ENCODE measurements at places on chromosomes 16 and 17.

- DNase-seq = no peak
These were observed 454 bp downstream of the CCDC40 start for GRCh38 chr17:80036715-80037477.

- no peak for DNase-seq
These were observed 1.1 kb downstream of the CREBBP start for GRCh38 chr16:3879258-3879886.

DNA sequence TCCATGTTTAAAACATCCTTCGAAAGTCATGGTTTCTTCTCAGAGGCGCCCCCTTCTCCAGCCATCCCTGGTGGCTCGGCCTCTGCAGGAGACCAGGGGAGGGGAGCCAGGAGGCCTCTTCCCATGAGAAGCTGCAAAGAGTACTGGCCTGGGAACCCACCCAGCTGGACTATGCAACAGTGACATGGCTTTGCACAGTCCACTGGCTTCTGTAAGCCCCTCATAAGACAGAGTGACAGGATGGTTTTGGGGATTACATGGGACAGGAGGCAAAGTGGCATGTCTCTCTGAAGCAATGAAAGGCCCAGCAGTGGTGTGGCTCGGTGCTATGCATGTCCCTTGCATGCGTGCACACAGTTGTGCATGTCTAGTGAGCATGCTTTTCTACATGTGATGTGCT lies 99.5 kb downstream of the C16orf78 start:
- DNase-seq = no peak

DNA sequence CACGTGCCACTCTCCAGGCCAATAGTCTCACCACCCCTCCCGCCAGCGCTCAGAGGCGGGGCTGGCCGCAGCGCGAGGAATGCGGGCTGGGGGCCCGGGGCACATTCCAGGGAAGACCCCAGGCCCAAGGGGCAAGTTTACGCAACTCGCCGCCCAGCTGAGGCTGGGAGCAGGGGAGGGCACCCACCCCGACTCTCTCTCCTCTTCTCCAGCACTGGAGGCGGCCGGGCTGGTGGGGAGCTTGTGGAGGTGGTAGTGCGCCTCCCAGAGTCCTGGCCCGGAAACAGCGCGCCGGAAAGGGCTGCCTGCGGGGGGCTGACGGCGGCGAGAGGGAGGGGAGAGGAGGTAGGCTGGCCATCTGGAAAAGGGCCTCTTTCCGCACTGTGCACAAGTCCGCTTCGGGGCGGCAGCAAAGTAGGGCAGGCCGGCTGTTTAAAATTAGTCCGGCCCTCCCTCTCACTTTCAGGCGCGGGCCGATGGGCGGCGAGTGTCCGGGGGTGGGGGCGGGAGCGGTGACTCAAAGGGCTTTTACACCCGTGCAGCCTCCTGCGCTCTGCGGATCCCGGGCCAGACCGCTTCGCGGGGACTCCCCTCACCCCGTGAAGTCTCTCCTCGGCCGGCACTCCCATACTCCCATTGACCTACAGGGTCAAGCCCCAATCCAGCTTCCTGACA lies 1.1 kb downstream of the FHOD1 start:
- DNase-seq = peak; percentile 59

DNA sequence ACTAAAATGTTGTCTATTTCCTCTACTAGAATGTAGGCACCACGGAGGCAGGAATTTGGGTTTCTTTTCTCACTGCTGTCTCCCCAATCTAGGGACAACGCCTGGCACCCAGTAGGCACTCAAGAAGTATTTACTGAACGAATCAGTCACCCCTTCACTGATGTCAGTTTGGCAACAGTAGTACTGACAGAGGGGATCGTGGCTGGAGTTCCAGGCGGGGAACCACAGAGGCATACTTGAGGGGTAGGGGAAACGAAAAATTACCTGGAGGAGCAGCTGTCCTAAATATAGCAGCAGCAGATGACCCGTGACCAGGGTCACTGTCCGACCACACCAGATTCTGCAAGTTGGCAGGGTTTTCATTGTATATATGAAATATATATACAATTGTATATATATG lies 33.3 kb downstream of the TRIM25 start:
- no peak for DNase-seq

DNA sequence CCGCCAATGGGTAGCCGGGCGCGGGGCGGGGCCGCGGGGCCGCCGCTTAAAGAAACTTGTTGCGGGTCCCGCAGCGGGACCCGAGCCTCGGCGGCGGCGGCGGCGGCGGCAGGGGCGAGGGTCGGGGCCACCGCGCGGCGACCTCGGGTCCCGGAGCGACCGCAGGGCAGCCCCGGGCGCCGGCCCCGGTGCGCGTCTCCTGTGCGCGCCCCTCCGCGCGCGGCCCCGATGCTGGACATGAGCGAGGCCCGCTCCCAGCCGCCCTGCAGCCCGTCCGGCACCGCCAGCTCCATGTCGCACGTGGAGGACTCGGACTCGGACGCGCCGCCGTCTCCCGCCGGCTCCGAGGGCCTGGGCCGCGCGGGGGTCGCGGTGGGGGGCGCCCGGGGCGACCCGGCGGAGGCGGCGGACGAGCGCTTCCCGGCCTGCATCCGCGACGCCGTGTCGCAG lies at the start of gene SOX8:
SOX8 (plus strand) TSS at position 76 of the 450 bp plus-strand sequence; CDS start at position 229, 153 bp downstream.
- no peak for DNase-seq

- no peak for DNase-seq
These were observed 72.6 kb downstream of the LMF1 start for GRCh38 chr16:898216-898615.

DNA sequence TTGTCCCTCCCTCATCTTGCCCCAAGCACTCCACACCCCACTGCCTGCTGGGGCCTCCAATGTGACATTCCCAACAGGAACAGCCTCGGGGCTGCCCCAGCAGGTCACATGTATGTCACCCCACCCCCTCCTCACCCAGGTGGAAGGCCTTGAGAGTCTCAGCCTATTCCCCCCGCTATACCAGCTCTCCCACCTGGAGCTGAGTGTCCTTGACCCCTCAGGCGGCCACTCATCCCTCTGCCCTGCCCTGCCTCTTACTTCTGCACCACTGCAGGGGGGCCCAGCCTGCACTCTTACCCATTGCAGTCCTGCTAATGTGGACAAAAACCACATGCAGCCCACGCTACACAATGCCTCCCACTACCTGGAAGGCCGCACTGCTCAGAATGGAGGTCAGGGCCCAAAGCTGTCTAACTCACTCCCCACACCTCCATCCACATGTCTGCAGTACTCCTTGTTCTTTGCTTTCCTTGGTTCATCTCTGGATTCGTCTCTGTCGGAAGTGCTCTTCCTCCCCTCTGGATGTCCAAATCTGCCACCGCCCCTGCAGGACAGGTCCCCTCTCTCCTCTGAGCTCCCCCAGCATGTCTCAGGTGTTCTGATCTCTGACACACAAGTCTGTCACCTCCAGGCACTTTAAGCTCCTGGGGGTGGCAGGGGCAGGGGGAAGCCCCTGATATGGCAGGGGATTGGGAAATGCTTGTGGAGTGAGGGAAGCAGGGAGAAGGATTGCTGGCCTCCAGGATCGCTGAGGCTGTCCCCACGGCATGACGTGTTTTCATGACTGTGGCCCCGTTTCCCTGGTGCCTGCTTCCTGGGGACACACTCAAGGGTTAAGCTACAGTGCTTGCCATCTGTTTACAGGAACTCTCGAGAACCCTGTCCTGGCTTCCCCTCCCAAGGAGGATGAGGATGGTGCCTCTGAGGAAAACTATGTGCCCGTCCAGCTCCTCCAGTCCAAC lies 20.8 kb downstream of the TRPV2 start:
- DNase-seq = no peak

- no peak for DNase-seq
These were observed 7.7 kb upstream of the DCTPP1 start for GRCh38 chr16:30437511-30438046.

- DNase-seq = no peak
These were observed 74.6 kb upstream of the FAM20A start for GRCh38 chr17:68675723-68676122.

- DNase-seq = no peak
These were observed 238.3 kb downstream of the CPPED1 start for GRCh38 chr16:12565423-12565822.

- DNase-seq = no peak
These were observed 264.5 kb downstream of the WWOX start for GRCh38 chr16:78363843-78364555.

DNA sequence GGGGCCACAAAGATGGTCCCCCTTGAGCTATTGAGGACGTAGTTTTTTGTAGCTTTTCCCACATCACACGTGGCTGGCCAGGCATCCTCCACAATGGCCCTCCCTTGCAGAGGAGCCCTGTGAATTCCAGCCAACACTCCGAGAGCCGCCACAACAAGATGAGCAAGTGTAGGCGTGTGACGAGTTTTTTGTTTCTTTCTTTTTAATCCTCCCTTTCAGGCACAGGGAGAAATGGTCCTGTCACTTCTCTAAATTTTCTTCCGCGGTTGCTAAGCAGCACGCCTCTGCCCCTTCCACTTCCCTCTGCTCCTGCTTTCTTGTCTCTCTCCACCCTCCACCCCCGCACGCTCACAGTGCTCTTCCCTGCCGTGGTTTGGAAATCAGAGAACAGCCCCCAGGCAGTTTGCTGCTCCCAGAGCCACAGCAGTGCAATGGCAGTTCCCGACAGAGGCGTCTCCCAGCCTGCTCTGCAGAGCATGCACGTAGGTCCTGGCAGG lies 68.0 kb upstream of the MRTFB start:
- DNase-seq = peak; percentile 66

GRCh38 chr17:57431415-57431814 lies 175.1 kb downstream of the MSI2 start:
- no peak for DNase-seq

GRCh38 chr16:62240722-62241121 lies 204.5 kb upstream of the CDH8 start:
- no peak for DNase-seq

- no peak for DNase-seq
These were observed 61.5 kb upstream of the BCAR1 start for GRCh38 chr16:75312875-75313274.

DNA sequence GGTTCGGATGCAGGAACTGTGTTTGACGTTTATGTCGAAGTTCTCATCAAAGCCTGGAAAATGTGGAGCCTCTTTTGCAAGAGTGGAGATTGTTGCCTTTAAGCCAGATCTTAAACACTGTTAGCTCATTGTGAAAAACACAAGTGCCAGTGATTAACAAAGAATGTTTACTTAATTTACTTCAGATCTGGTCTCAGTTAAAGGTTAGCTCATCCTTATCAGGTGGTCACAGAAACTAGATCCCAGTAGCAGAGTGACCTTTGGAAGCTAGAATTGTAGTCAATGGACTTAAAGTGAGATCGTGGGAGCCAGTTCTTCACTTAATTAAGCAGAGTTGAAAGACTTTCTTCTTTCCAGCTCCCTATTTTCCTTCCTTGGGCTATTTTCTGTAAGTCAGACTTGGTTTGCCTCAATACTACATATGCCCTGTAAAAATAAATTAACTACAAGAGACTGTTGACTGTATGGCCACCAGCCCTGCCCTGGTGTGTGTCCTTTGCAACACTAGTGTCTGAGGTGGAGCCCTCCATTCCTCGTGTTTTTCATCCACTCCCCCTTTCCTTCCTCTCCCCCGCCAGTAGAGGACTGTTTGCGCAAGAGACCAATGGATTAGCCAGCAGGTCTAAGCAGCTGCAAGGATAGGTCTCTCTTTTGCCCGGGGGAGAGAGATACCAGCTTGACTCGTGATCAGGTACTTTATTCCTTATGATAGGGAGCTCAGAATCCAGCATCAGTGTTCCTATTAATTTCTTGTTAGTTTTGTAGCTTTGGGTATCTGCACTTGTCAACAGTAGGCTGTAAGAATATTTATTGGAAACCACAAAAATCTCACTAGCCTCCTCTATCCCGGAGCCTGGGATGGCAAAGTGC lies 20.2 kb downstream of the FBXO39 start:
- no peak for DNase-seq

GRCh38 chr16:621526-622105 lies 9.2 kb upstream of the WFIKKN1 start:
- no peak for DNase-seq

GRCh38 chr17:43723697-43724359 lies 34.8 kb downstream of the SOST start:
- DNase-seq = no peak

GRCh38 chr17:41308251-41308917 lies 725 bp downstream of the KRTAP16-1 start:
- DNase-seq = no peak

DNA sequence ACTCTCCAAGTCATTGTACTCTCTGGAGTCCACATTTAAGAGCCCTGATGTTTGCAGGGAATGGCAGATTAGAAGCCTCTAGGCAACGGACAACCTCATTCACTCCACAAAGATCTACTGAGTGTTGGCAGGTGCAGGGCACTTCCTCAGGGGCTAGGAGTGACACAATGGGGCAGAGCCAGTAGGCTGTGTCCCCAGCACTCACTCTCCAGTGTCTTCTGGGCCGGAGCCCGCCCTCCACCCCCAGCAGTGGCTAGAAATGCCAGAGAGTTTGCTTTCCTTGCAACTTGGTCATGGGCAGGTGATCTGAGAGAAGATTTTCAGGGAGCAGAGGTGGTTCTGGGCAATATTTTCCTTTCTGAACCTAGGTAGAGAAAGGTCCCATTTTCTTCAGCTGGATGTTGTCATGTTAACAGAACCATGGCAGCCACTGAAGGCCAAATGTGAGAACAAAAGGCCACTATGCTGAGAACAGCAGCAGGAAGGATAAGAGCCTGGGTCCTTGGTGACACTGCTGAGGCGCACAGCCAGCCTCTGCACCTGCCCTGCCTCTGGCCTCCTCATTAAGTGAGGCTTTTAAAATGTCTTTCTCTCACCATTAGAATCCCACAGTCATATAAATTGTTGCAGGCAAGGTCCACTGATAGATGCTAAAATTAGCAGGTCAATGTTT lies 96.2 kb downstream of the USP31 start:
- no peak for DNase-seq

DNA sequence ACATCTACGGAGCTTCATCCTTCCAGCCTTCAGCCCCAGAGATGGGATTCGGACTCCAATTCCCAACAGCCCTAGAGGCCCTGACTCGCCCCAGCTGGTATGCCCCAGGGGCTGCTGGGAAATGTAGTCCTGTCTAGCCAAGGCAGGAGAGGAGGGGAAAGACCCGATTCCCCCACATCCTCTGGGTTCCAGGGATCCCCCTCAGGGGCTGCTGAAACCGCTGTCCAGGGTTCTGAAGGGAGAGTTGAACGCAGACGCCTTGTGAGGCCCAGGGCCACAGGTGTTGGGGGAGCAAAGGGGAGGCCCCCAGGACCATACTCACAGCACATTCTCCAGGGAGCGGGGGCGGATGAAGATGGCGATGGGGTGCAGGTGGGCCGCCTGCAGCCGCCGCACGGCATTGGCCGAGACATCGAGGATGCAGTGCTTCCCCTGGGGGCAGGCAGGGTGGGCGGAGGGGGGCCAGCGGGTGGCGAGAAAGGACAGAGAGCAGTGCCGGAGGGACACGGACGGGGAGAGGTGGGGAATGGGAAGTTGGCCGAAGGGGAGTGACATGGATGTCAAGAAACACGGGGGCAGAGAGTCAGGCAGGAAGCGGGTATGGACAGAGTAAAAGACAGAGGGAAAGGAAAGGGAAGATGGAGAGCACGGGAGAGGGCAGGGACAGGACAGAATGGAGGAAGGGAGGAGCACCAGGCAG lies 12.6 kb upstream of the ASGR1 start:
- DNase-seq = no peak

DNA sequence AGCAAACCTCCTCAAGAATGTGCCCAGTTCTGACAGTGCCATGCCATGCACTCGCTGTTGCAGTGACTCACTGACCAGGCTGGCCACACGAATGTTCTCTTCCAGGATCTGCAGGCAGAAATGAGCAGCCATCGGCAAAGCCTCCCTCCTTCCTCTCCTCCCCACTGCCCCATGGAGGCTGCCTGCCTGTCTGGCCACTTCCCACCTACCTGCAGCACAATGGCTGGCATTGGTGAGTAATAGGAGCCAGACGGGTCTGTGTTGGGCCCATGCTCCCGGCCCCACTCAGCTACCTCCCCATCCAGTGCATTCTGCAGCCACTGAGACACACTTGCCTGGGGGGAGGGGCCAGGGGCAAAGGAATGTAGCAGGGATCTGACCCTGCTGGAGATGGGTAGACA lies 2.8 kb upstream of the MATCAP1 start:
- DNase-seq = no peak

Data from HFF-Myc (cell line).